A549 treated with DMSO at 1 μM for 4 hours (cell line): ENCODE measurements at places on chromosomes 2 and 18. TPM values are rescaled to one million over a fixed set of nuclear protein-coding genes. Genes with fewer than 3 reads are reported as not detected.

The COL6A3 gene
- 0.03 to 0.11 TPM (median 0.09 TPM) in 5 replicates for total RNA-seq

The FAM228A gene
- total RNA-seq, result not detected in 5 replicates

The BOLL gene
- not detected in 5 replicates for total RNA-seq

The PTCD3 gene
- 56.1 to 96.5 TPM (median 78.1 TPM) in 5 replicates for total RNA-seq

The UGT1A4 gene
- 0.07 TPM in 1 of 5 replicates, not detected in the others for total RNA-seq
